GM23338 (cell line): ENCODE measurements at places on chromosomes 2 and 18. TPM values are rescaled to one million over a fixed set of nuclear protein-coding genes. Genes with fewer than 3 reads are reported as not detected.

ZC3H6 gene
- 6.3 and 8.0 TPM in 2 replicates for total RNA-seq

PLEKHM3 gene
- 5.6 and 8.8 TPM in 2 replicates for total RNA-seq

MAPK4 gene
- 4.4 and 8.5 TPM in 2 replicates for total RNA-seq

HOXD1 gene
- total RNA-seq: 0.39 TPM in 1 of 2 replicates, not detected in the other

NCK2 gene
- total RNA-seq: 59.9 and 62.4 TPM in 2 replicates

IL37 gene
- total RNA-seq: not detected in 2 replicates

ZNF516 gene
- total RNA-seq: 13.5 and 24.2 TPM in 2 replicates

PRKRA gene
- 63.8 and 67.1 TPM in 2 replicates for total RNA-seq

SP9 gene
- total RNA-seq: 0.12 and 0.49 TPM in 2 replicates

SETBP1 gene
- total RNA-seq: 3.7 and 5.5 TPM in 2 replicates

LRRC30 gene
- not detected in 2 replicates for total RNA-seq

CD8A gene
- 0.24 and 0.54 TPM in 2 replicates for total RNA-seq

CCDC150 gene
- total RNA-seq: 30.2 and 56.3 TPM in 2 replicates

AFG3L2 gene
- total RNA-seq: 94.9 and 105 TPM in 2 replicates

TMEM169 gene
- 3.9 and 8.0 TPM in 2 replicates for total RNA-seq

MDH1 gene
- total RNA-seq: 275 and 294 TPM in 2 replicates

CD8B2 gene
- not detected in 2 replicates for total RNA-seq

NR4A2 gene
- 0.49 and 0.85 TPM in 2 replicates for total RNA-seq

REG3G gene
- total RNA-seq: not detected in 2 replicates

ECEL1 gene
- total RNA-seq: 17.5 and 18.0 TPM in 2 replicates

ADRA2B gene
- 5.9 and 7.9 TPM in 2 replicates for total RNA-seq

ACP1 gene
- total RNA-seq: 189 and 213 TPM in 2 replicates

ZNF521 gene
- 9.2 and 10.4 TPM in 2 replicates for total RNA-seq

UGT1A8 gene
- total RNA-seq: 0.45 TPM in 1 of 2 replicates, not detected in the other

WDSUB1 gene
- total RNA-seq: 6.3 and 9.9 TPM in 2 replicates

TANC1 gene
- total RNA-seq: 8.5 and 9.5 TPM in 2 replicates

TMEM182 gene
- total RNA-seq: 6.2 and 7.2 TPM in 2 replicates

CCBE1 gene
- 2.1 and 3.5 TPM in 2 replicates for total RNA-seq

EPHA4 gene
- total RNA-seq: 6.2 and 7.2 TPM in 2 replicates

NT5C1B gene
- total RNA-seq: not detected in 2 replicates

LRATD1 gene
- total RNA-seq: 3.5 and 5.7 TPM in 2 replicates

COBLL1 gene
- 7.4 and 13.7 TPM in 2 replicates for total RNA-seq

IL1F10 gene
- not detected in 2 replicates for total RNA-seq

PECR gene
- 15.5 and 18.7 TPM in 2 replicates for total RNA-seq

SCYGR4 gene
- total RNA-seq: not detected in 2 replicates

ZBTB7C gene
- 0.14 and 0.47 TPM in 2 replicates for total RNA-seq

CXCR4 gene
- 1.3 and 2.1 TPM in 2 replicates for total RNA-seq

NT5DC4 gene
- not detected in 2 replicates for total RNA-seq

TCF23 gene
- 0.07 TPM in 1 of 2 replicates, not detected in the other for total RNA-seq

EVX2 gene
- 0.03 and 0.04 TPM in 2 replicates for total RNA-seq

GREB1 gene
- 35.0 and 36.5 TPM in 2 replicates for total RNA-seq

RIT2 gene
- 0.70 and 1.9 TPM in 2 replicates for total RNA-seq

CD207 gene
- not detected in 2 replicates for total RNA-seq

ABHD1 gene
- 0.19 and 0.38 TPM in 2 replicates for total RNA-seq

UGT1A3 gene
- not detected in 2 replicates for total RNA-seq

SERPINB4 gene
- 1.1 and 1.2 TPM in 2 replicates for total RNA-seq

GALNT13 gene
- total RNA-seq: 5.2 and 7.5 TPM in 2 replicates

IGFBP5 gene
- 0.74 and 2.5 TPM in 2 replicates for total RNA-seq

OBSL1 gene
- 164 and 207 TPM in 2 replicates for total RNA-seq
